ENCODE measurements at places on chromosomes 5 and 9.

GRCh38 chr9:110033869-110034268, 174.1 kb downstream of the C9orf152 start:
- no peak for DNase-seq

GRCh38 chr5:56326116-56326515, 93.0 kb upstream of the ANKRD55 start:
- no peak for DNase-seq

- no peak for DNase-seq
Measured at GRCh38 chr5:149437391-149438040, 58.4 kb upstream of the IL17B start.

DNA sequence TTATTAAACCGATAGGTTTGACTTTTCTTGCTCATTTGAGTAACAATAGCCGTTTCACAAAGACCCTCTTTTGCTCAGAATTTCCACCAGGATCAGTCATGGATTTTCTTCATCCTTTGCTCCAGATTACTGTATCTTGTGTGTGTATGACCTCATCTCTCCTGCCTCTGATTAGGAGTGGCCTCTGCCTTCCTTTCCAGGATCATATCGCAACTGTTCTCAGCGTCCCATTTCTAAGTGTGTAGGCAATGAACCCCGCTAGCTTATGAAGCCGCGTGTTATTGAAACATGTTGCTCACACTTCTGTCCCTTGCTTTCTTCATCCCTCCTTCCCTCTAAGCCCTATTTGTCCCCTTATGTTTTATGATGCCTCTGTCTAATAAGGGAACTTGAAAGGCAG, 169.8 kb upstream of the RPS23 start:
- DNase-seq = no peak

DNA sequence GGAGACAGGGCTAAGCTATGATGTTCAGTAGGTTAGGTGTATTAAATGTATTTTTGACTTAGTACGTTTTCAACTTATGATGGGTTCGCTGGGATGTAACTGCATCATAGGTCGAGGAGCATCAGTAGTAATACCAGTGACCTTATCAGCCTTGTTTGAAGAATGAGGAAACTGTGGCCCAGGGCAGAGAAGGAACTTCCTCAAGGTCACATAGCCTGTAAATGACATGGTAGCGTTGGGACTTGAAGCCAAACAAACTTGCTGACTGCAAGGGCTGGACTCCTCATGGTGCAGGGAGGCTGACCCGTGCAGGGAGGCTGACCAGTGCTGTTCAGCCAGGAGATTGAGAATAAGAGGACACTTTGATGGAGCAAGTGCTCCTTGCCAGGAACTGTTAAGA, 21.3 kb upstream of the PTPN3 start:
- no peak for DNase-seq

- DNase-seq = peak; percentile 89
Measured at GRCh38 chr9:33044162-33044673, 19.1 kb downstream of the DNAJA1 start.

- DNase-seq = no peak
Measured at GRCh38 chr9:73074176-73074708, 77.4 kb upstream of the ANXA1 start.

GRCh38 chr9:83235526-83235925, 172.6 kb upstream of the RASEF start:
- no peak for DNase-seq

- peak; percentile 23 for DNase-seq
Measured at GRCh38 chr9:90942555-90942954, 140.9 kb downstream of the SYK start.

GRCh38 chr5:103621548-103621930, 59.0 kb upstream of the NUDT12 start:
- no peak for DNase-seq

GRCh38 chr9:78714576-78714975, 417.7 kb downstream of the PSAT1 start:
- no peak for DNase-seq

DNA sequence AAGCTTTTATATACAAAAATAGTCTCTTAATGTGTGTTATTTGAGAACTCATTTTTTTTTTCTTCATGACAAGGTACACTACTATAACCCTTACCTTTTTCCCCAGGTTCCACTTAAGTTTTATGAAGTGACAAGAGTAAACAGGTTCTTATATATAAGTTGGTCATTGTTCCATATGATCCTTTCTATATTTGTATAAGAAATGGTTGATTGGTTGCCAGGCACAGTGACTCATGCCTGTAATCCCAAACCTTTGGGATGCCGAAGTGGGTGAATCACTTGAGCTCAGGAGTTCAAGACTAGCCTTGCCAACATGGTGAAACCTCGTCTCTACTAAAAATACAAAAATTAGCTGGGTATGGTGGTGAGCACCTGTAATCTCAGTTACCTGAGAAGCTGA, 108.3 kb downstream of the PCSK1 start:
- no peak for DNase-seq

DNA sequence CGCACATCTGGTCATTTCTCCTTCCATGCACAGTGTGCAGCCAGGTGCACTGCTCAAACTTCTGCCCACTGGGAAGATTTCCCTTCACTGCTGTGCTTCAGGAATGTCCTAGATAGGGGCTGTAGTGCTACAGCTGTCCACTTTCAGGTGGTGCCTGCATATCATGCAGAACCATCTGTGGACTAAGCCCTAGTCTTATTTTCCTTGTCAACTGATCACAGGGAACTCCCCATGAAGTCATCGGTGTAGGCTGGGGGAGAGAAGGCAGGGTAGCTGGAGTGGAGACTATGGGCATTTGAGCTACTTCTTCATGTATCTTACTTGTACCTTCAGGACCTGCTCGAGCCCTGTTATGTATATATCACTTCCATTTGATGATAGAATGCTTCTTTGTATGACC, 150.9 kb upstream of the PLCXD3 start:
- DNase-seq = no peak

DNA sequence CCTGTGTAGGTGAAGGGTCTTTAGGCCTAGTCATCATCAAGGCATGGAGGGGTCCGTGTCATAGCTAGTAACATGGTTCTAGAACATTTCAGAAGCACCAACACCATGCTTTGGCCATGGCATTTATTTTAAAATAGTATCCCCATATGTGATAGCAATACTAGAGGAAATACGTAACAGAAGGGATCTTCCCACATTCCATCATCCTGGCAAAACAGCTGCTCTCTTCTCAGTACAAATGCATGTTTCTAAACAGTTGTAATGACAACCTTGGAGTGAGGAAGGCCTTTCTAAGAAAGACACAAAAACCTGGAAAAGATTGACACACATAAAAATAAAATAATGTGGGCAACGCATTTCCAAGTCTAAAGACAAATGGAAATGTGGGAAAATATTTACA, 97.6 kb downstream of the GADD45G start:
- DNase-seq = no peak

DNA sequence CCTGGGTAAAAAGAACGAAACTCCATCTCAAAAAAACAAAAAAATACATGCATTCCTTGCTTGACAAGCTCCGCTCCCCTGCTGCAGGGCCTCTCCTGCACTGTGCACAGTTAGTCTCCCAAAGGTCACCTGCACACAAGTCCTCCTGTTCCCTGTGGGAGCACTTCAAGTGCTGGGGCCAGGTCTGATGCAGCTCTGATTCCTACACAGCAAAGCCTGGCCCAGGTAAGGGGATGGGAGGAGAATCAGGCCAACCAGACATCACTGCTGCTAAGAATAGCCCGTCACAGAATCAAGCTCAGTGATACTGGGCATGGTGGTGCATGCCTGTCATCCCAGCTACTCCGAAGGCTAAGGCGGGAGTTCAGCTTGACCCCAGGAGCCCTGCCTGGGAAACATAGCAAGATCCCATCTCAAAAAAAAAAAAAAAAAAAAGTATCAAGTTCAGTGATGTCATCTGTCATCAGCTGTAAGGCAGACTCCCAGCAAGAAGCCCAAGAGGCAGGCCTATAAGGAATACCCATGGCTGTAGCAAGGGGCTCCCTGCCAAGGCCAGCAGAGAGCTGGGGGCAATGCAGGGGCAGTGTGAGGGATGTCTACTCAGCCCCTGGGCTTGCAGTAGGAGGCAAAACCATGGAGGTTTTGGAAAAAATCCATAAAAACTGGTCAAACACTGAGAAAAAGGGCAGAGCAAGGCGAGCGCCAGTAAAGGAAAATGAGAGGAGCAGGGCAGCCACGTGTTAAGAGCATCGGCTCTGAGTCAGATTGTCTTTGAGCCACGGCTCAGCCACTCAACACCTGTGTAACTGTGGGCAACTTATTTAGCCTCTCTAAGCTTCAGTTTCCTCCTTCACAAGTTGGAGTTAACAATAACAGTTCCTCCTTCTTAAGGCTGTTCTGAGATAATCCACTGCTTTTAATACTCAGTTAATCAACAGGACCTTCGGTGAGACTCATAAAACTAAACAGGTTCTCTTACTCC, 3.2 kb downstream of the TPM2 start:
- DNase-seq = no peak

- DNase-seq = no peak
Measured at GRCh38 chr9:121883281-121884056, 209.6 kb downstream of the TTLL11 start.

DNA sequence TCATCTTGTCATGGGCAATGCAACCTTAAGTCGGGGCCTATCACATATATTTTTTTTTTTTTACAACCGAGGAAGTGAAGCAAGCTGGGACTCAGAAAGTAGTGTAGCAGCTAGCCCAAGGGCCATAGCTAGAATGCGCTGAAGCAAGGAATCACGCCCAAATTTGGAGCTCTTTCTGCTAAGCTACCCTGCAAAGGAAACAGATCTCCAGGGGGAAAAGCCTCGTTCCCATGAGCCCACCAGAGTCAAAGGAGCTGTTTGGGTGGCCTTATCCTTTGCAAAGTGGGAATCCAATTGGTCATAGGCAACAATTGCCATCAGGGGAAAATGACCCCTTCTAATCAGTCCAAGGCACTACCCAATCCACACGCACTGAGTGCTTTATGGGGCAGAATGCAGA, 390.4 kb downstream of the EBF1 start:
- no peak for DNase-seq

DNA sequence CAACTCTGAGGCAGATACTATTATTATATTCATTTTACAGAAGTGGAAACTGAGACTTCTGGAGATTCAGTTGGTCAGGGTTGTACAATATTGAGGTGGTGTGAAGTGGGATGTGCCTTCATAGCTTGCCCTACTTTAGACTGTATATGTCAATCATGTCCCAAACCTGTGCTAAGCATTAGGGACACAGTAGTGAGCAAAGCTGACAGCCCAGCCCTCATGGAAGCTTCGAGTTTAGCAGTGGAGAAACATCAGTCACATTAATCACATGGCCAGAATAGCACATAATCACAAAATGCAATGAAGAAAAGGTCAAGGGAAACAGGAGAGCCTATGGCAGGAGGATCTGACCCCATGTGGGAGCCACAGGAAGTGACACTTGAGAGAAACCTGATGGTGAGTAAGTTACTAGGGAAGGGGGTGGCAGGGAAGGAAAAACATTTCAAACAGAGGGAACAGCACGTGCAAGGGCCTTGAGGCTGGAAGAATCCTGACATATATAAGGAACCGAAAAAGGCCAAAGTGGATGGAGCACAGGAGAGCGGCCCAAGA, 20.5 kb upstream of the RALGPS1 start:
- DNase-seq = no peak

- no peak for DNase-seq
Measured at GRCh38 chr5:37090123-37090726, 159.0 kb downstream of the CPLANE1 start.

- no peak for DNase-seq
Measured at GRCh38 chr5:7690557-7690956, 160.4 kb downstream of the CFAP90 start.

DNA sequence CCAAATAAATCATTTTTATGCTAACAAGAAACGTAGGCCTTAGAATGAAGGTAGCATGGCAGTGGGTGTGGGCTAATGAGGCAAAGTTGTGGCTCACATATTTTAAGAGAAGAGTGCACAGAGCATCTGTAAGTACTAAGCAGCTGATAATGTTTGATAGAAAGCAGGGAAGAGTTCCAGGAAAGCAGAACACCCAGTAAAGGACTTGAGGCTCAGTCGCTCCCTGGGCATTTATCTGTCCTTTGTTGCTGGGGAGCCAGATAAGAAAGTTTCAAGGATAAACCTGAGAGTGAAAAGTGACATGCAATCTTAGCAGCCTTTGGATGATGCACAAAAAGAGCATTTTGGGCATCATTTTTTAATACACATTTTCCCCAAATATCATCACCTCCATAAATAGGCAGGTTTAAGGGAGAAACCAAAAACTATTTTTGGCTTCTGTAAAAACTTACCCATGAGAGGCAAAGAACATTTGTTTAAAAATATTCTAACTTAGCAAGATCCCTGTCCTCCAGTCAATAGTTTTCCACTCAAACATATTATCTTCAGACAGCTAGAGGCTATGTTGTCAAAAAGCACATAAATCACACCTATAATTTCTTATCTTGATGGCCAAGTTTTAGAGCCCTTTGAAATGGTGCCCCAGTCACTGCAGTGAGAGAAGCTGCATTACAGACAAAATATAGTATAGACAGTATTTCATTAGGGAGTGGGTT, 3.4 kb downstream of the FREM1 start:
- DNase-seq = no peak

DNA sequence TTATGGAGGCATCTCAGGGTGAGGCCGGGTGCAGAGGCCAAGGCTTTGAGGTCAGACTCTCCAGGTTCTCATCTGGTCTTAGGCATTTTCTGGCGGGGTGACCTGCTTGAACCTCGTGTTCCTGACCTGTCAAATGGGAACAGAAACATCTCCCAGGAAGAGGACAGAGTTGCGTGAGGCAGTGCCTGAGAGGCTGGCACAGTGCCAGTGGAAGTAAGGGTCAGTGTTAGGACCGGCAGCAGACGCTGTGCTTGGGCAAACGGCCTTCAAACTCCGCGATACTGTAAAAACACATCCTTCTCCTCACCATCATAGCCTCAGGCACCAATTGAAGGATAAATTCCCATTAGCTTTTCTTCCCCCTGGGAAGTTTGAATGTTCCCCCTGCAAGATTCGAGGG, 55.6 kb upstream of the FCN2 start:
- DNase-seq = no peak

DNA sequence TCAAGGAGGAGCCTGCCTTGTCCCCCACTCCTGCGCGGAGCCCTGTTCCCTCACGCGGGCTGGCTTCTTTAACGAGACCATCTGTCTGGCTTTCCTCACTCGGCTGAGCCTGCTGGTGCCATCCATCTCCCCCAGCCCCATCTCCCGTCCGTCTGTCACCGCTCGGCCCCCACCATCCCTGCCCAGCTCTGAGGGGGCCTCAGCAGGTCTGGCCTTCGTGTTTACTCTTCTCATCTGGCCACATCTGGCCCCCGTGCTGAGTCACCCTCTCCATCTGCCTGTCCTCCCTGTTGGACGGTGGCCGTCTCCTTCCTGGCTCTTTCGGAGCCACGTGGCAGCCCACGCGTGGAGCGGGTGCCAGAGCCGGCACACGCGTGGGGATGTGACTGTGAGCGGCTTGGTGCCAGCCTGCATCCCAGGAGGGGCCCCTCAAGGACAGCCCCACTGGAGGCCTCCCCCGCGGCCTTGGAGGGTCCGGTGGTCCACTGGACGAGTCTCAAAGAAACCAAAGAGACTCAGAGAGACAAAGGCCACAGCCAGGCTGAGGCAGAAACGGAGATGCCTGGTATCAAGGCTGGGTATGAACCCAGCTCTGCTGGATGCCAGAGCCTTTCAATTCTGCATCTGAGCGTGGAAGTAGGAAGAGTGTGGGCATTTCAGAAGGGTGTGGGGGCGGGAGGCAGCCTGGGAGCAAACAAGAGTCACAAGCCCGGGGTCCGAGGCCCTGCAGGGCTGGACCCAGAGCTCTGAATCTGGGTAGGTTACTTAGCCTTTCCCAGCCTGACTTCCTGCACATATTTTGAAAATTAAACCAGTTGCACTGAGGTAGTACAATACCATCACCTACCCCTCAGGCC, 76.7 kb upstream of the UNC5A start:
- no peak for DNase-seq

All from DMS153 (cell line).